ENCODE measurements at places on chromosomes 1 and 21.

- DNase-seq: no peak
Observed at GRCh38 chr1:14681182-14681581, 82.7 kb downstream of the KAZN start.

DNA sequence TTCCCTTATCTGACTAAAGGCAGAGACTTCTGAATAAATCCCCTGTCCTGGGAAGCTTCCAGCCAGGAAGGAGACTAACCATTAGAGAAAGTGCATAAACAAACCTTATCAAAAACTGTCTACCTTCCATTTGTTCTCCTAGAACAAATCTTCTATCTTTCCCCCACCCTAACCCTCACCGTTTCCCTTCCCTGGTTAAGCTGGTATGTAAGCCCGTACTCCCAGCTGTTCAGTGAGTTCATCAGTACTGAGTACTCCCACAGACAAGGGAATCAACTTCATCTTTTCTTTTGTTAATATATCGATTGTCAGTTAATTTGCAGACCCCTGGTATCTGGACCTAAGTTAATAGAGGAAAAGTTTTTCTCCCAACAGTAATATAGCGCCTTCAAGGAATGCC is 20.1 kb upstream of the COG2 start:
- DNase-seq: no peak

DNA sequence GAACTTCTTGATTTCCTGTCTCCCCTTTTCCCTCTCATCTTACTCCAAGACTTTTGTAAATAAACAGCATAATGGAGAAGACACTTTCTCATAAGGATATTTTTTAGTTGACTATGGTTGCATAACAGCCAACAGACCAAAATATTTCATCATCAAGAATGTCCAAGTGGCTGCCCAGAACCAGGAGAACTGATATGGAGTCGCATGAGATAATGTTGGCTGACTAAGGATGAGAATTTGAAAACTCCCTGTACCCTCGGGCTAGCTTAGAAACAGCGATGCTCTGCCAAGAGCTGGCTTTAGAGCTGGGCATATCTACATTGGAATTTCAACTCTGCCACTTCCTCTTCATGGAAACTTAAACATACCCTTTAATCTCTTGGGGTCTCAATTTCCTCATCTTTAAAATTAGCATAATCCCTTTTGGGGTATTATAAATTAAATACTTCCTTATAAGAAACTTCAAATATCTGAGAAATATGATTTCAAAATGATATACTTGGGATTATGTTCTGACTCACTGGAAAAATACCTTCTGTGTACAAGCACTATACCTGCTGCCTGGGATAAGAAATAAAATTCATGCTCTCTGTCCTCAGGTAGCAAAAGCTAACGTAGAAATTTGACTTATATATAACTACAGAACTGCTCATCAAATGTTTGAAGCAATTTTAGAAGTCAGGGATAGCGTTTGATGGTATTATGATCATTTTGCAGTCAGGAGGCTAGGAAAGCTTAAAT is 777.3 kb downstream of the LTN1 start:
- DNase-seq: no peak

- DNase-seq: no peak
Observed at GRCh38 chr1:998745-998994, 1.2 kb downstream of the HES4 start.

DNA sequence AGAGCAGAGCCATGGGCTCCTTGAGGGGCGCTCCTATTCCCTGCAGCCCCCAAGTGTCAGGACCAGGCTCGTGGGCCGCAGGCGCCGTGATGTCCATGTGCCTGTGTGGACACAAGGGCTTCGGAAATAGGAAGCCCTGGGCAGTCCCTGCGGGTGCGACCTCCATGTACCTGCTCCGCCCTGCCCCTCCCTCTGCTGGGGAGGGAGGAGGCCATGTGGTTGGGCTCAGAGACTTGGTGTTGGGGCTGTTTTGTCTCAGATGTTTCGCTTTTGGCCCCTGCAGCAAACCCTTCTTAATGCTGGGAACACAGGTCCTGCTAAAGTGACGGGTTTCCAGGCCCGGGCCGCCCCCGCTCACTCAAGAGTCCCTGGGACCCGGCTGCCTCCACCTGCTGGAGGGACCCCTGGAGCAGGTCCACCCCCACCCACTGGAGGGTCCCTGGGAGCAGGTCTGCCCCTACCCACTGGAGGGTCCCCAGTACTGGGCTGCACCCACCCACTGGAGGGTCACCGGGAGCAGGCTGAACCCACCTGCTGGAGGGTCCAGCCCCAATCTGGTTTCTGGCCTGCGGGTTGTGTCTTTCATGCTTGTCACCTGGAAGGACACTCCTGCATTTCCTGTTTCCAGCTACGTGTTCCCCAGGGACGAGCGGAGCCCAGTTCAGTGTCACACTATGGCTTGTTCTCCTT is 156.5 kb downstream of the PEX14 start:
- DNase-seq: no peak

- no peak for DNase-seq
Observed at GRCh38 chr1:236167578-236167977, 25.2 kb downstream of the GPR137B start.

DNA sequence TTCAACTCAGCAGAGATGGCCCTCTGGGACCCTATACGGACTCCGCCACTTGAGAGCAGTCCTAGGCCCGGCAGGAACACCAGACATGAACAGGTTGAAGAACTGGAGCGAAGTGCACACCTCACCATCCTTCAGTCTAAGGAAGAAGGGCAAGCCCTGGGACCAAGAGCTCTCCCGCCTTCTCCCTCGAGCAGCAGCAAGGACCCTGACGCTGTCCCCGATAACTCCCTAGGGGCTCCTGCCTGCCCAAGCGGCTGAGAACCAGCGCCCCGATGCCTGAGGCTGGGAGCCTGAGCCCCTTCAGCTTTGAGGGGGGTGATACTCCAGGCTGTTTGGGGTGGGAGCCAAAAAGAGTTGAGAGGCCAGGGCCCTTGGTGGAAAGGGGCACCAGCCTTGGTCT is 10.2 kb downstream of the TMEM81 start:
- no peak for DNase-seq

GRCh38 chr21:29939104-29939923 is 482 bp downstream of the GRIK1 start:
- DNase-seq: peak; percentile 68

- DNase-seq: no peak
Observed at GRCh38 chr1:33402206-33402605, 28.7 kb downstream of the PHC2 start.

DNA sequence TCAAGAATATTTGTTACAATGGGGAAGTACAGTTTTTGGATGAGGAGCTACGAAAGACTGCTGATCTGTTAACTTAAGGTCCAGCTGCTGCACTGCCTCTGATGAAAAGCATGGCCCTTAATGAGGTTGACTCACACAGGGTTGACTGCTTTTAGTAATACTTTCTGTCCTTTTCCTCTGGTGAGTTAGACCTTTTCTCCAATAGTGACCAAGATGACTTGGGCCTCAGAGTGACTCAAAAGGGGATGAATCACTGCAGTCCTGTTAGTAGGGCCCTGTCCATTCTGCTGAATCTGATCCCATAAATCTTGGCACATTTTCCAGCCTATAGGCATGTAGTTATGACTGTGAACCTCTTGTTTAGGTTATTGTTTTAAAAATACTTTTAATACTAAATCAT is 2.7 kb downstream of the DISP1 start:
- no peak for DNase-seq

- no peak for DNase-seq
Observed at GRCh38 chr1:41414716-41415306, 53.6 kb downstream of the FOXO6 start.

DNA sequence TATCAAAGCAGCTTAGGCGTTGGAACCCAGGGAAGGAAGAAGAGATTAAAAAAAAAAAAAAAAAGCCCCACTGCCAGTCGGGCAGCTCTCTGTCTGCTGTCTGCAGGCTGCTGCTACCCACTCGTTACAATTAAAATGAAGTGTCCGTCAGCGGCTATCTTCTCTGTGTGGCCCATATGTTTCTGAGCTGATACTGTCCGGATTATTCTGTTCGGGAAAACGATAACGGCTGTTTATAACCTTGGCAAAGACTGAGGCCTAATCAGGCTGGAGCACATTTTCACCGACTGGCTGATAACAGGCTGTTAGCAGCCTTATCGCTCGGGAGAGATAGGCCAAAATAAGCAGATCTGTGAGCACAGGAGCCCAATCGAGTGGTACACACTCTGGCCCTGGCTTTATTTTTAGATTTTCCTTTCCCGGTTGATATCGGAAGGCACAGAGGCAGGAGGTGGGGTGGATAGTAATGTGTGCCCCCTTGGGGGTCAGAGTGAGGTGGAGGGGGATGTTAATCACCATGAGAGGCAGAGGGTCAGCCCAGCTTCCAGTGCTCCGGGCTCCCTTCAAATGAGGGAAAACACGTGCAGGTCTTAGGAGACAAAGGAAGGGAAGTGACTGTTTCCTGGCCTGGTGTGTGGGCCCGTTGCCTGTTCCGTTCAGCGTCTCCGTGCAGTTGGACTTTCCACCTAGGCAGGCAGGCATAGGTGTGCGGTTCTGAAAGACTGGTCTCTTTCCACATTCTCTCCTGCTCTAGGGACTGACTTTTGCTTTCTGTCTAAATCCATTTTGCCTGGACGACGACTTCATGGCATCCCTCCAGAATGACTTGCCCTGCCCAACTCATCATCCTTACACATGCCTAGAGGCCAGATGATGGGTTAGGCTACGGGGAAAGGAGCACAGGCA is 153.4 kb downstream of the PBX1 start:
- DNase-seq: no peak

DNA sequence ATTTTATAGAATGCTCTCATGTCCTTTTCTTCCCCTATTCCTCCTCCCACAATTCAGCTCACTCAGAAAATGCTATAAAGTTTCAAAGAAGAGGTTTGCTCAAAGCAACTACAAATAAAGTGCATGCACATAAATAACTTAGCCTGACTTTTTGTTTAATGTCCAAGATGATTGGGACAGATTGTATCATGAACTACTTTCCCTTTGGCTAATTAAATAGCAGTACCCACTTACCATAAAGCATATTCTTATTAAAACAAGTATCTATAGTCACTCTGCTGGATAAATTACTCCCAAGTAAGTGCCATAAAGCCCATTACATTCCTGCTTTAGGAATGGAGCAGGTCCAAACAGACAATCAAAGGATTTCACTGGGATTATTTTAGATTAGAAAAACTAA is 576.0 kb downstream of the LMO4 start:
- DNase-seq: no peak

DNA sequence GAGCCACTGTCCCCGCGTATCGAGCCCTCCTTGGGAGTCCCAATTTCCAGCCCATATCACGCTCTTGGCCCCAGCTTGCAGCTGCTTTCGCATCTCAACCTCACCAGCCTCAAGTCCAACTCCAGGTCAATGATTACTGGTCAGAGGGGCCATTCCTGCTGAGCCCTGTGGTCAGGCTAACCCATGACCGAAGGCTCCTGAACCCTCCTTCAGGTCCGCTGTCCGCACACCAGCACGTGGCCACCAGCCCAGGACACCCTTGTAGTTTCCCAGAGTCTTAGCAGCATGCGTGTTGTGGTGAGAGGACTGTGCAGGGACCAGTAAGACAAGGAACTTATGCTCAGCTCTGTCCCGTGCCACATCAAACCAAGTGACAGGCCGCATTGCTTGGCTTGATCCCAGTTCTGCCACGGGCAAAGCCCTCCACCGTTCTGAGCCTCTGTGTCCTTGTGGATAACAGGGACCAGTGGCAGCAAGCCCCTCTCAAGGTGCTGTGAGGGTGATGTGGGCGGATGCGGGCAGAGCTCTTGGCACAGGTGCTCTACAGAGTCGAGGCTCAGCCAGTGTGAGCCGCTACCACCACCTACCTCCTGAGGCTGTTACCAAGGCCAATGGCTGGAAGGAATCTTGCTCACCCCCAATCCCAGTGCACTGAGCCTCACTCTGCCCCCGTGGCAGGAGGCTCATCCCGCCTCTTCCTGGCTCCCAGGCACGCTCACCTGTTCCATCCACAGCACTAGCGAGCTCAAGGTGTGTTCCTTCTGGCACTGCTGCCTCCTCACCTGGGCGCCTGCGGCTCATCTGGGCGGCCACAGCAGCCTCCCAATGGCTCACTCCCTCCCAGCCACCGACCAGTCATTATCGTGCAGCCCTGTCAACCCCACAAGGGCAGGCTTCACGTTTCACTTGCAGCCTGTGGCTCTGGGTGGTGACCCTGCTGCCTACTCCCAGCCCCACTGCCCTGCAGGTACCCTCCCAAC is 20.4 kb downstream of the KRTAP10-1 start:
- no peak for DNase-seq

DNA sequence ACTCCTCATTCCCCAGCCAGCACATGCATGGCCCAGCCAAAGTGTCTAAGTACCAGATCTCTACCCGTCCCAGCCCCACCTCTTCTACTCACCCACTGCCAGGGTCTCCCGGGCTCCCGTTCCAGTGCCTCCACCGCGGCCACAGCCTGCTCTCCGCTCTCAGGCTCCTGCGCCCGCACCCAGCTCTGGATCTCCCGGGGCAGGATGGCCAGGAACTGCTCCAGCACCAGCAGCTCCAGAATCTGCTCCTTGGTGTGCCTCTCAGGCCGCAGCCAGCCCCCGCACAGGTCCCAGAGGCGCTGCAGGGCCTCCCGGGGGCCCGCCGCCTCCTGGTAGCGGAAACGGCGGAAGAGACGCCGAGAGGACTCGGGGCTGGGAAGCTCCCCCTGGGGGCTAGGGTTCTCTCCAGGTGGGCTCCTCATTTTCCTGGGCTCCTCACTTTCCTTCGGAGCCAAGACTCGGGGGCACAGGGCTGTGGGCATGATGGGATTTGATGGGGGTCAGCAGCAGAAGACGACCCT is 2.5 kb downstream of the ZNF496 start:
- DNase-seq: no peak

DNA sequence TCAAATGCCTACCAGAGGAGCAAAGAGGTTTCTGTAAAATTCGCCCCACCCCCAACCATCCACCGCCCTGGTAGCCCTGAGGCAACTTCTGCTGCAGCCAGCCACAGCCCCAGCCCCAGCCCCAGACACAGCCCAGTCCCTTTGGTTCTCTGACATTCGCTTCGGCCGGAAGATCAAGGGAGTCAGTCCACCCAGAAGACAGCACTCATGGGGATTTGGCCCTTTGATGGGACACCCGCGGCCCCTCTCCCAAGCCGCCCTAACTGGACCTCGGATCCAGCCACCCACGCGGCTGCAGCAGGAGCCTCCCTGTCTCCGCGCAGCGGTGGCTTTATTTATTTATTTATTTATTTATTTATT is 3881.0 kb downstream of the SRGAP2C start:
- no peak for DNase-seq

GRCh38 chr21:44449473-44450363 is 5.6 kb upstream of the LRRC3 start:
- no peak for DNase-seq

GRCh38 chr1:154906621-154907081 is 29.9 kb downstream of the PMVK start:
- DNase-seq: no peak

- no peak for DNase-seq
Observed at GRCh38 chr1:153342178-153342577, 6.5 kb downstream of the PGLYRP4 start.

DNA sequence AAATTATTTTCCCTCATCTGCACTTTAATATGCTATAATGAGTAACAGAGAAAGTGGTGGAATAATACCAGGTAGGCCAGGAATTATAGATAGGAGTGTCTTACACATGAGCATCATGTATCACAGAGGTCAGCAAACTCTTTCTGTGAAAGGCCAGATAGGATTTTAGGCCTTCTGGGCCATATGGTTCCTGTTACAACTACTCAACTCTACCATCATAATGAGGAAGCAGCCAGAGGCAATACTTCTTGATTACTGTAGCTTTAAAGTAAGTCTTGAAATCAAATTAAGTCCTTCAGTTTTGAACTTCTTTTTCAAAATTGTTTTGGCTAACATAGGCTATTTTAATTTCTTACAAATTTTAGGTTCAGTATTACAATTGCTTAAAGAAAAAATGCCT is 32.1 kb upstream of the IGSF3 start:
- no peak for DNase-seq
